ENCODE measurements at places on chromosomes 7 and 10. TPM values are rescaled to one million over a fixed set of nuclear protein-coding genes. Genes with fewer than 3 reads are reported as not detected.

The MICU1 gene
- total RNA-seq, result 31.3 TPM

The PON1 gene
- not detected for total RNA-seq

The PLXNA4 gene
- total RNA-seq, result not detected

The SFRP4 gene
- total RNA-seq, result not detected

The CNNM1 gene
- 0.63 TPM for total RNA-seq

The FAM25C gene
- total RNA-seq, result not detected

The STAG3 gene
- total RNA-seq, result 0.69 TPM

The DENND2A gene
- 27.6 TPM for total RNA-seq

The FAS gene
- total RNA-seq, result 52.5 TPM

The SLC29A3 gene
- 0.58 TPM for total RNA-seq

The LIPM gene
- not detected for total RNA-seq

The SPDYE6 gene
- total RNA-seq, result not detected

The SFRP5 gene
- total RNA-seq, result not detected

The FAM24B gene
- total RNA-seq, result 9.3 TPM

The ARPC1A gene
- total RNA-seq, result 233 TPM

The C7orf57 gene
- not detected for total RNA-seq

The NFKB2 gene
- total RNA-seq, result 84.9 TPM

The IDI2 gene
- total RNA-seq, result not detected

The RAB19 gene
- 3.6 TPM for total RNA-seq

The COL28A1 gene
- 0.40 TPM for total RNA-seq

The NUTM2E gene
- not detected for total RNA-seq

The SH2D4B gene
- total RNA-seq, result not detected

The SPOCK2 gene
- 27.9 TPM for total RNA-seq

The ZKSCAN5 gene
- total RNA-seq, result 7.7 TPM

The FAM221A gene
- total RNA-seq, result 13.2 TPM

The ENKUR gene
- not detected for total RNA-seq

The PTPN20 gene
- total RNA-seq, result 1.0 TPM

The CALHM2 gene
- 4.6 TPM for total RNA-seq

The SPDYE3 gene
- total RNA-seq, result not detected

The AGBL3 gene
- 1.7 TPM for total RNA-seq

The C10orf105 gene
- total RNA-seq, result not detected

The ABCC2 gene
- 0.17 TPM for total RNA-seq

The GDF2 gene
- not detected for total RNA-seq
